ENCODE measurements at places on chromosomes 3 and 15. TPM values are rescaled to one million over a fixed set of nuclear protein-coding genes. Genes with fewer than 3 reads are reported as not detected.

TICRR gene
- total RNA-seq, result 13.7 TPM

CHMP2B gene
- total RNA-seq, result 40.3 TPM

CYP19A1 gene
- total RNA-seq, result 0.17 TPM

CA12 gene
- total RNA-seq, result 202 TPM

EIF2A gene
- total RNA-seq, result 76.6 TPM

- DNase-seq, result peak; percentile 67
These were observed 1.4 kb upstream of the ROBO2 start for GRCh38 chr3:77038468-77038929.

DNA sequence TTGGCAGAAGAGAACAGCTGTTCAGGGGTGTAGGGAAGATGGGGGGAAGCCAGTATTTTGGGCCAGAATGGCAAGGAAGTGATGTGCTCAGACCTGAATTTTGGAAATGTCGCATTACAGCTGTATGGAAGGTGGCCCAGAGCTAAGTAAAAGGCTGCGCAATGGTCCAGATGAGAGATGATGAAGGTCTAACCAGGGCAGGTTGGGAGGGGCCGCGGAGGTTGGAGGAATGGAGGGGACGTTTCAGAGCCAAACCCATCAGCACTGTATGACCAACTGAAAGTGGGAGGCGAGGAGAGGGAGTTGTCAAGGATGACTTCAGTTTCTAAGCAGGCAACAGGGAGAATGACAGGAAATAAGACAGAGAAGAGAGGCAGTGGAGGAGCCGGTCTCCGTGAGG, 60.8 kb downstream of the ADCY5 start:
- DNase-seq, result no peak

DNA sequence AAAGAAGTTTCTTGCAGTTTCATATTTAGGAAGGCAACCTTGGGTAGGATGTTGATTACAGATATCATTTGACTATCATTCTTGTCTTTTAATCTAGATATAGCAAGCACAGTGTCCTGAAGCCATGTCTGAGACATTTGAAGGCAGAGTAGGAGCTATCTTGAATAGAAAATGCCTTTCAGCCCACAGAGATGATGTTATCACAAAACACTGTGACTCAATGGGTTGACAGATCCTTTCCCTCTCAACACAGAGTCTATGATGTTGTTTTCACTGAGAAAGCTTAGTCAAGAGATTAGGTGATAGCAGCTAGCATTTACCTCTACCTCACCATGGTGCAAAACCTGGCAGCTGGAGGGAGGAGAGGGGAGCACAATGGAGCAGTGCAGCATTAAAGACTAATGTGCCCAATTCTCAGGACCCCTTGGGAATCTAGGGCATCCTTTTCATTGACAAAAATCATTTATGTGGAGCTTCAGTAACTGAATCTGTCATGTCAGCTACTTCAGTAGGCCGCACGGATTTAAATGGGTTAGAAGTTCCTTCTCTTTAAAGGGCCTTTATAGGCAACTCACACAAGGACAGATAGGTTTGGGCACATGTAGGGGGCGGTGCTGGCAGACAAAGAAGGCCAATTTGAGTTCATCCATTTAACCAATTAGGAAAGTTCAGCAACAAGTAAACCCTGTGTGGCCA, 121.8 kb downstream of the AGBL1 start:
- peak; percentile 2 for DNase-seq

GRCh38 chr15:85730001-85730820, 64.5 kb downstream of the KLHL25 start:
- DNase-seq, result peak; percentile 53

DNA sequence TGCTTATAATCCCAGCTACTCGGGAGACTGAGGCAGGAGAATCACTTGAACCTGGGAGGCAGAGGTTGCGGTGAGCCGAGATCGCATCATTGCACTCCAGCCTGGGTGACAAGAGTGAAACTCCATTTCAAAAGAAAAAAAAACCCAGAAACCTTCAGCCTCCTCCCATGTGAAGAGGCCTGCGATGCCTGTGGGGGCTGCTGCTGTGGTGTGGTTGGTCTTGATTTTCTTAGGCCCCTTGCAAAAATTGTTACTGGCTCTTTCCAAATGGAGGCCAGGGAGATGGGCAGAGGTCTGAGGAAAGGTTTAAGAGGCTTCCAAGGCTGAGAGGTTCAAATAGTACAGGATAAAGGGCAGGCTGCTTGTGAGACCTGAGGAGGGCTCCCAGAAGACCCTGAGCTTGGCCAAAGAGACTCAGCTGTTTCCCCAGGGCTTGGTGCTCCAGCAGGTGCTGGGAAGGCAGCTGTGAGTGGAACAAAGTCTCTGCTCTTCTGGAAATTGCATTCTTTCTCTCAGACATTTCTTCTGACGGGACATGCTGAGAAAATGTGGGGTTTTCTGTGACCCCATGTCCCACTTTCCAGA, 18.4 kb downstream of the GCSAM start:
- no peak for DNase-seq

GRCh38 chr3:84961521-84962255, 2.9 kb downstream of the CADM2 start:
- no peak for DNase-seq

GRCh38 chr3:42831321-42831713, 22.1 kb downstream of the ACKR2 start:
- peak; percentile 56 for DNase-seq

DNA sequence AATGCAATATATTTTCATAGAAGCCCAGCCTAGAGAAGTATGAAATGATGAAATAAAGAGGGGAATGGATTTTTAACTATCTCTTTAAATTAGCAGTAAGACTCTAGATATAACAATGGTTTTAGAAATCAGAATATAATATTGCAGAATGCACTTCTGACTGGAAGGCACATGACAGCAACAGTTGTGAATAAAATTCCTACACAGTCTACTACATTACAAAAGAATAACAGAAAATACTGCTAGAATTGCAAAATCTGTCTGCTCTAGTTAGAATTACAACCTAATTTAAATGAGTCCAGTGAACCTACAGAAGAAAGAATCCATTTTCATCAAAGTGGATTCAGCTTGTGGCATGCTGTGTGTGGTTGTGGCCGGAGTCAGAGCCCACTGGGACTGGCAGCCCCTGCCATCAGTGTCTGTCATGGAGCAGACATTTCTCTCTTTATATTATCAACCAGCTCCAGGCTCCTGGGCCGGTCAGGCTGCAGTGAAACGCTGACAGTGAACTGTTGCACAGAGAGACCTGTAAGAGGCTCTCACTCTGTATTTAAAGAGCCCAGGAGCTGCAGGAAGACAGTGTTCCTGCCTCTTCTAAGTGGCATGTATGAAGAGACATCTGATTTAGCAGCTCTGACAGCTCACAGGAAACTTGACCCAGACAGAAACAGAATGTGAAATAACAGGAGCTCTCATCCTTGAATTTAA, 1523.8 kb upstream of the CADM2 start:
- DNase-seq, result no peak

- no peak for DNase-seq
These were observed 85.7 kb downstream of the TBL1XR1 start for GRCh38 chr3:177111541-177111949.

DNA sequence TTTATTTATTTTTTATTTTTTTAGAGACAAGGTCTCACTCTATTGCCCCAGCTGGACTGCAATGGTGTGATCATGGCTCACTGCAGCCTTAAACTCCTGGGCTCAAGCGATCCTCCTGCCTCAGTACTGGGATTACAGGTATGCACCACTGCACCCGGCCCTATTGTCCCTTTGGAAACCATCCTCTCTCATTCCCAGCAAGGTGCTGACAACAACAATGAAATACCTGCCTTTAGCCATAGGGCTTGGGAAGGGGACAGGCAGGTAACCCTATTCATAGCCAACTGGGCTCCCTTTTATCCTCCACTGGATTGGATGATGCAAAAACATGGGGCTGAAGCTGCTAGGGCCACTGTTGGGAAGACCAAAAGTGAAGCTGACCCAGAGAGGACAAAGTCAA, 43.1 kb downstream of the SCAP start:
- no peak for DNase-seq

DNA sequence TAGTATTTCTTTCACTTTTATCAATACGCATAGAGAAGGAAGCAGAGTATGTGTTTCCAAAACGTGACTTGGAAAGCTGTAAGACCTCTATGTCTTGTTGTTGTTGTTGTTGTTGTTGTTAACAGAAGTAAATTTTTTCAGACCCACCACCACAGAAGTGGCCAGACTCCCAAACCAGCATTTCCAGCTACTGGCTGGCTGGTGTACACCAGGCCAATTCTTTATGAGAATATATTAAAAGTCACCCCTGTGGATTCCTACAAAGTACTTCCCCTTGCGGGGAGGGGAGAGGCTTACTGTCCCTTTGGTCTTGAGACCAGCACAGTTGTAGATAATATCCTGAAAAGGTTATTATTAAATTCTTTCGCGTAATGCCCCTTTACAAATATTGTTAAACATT, 1.6 kb upstream of the FOXP1 start:
- no peak for DNase-seq

DNA sequence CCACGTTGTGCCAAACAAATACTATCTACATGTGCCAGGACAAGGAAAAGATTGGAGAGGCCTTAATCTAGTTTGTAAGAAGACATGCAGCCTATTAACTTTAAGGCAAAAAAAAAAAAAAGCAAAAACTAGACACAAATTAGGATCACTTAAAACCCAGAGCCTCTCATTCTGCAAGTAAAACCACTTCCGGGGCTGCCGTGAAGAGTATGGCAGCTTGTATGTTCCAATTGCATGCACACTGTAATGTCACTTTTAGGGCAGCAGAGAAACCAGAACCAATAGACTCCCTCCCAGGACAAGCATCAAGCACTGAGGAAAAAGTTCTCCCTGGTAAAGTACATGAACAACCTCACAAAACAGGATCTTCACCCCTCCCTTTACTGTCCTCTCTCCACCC, 70.6 kb downstream of the RSL24D1 start:
- DNase-seq, result no peak

- DNase-seq, result no peak
These were observed 890 bp downstream of the CHRD start for GRCh38 chr3:184380627-184381260.

GRCh38 chr3:10453431-10454163, 51.8 kb downstream of the ATP2B2 start:
- no peak for DNase-seq

Data from mammary epithelial cell (primary cell).